ENCODE measurements at places on chromosomes 5 and 9.

- no peak for DNase-seq
These were observed 27.2 kb upstream of the KLF9 start for GRCh38 chr9:70441622-70442021.

GRCh38 chr9:136572003-136572827, 26.4 kb upstream of the NOTCH1 start:
- no peak for DNase-seq

DNA sequence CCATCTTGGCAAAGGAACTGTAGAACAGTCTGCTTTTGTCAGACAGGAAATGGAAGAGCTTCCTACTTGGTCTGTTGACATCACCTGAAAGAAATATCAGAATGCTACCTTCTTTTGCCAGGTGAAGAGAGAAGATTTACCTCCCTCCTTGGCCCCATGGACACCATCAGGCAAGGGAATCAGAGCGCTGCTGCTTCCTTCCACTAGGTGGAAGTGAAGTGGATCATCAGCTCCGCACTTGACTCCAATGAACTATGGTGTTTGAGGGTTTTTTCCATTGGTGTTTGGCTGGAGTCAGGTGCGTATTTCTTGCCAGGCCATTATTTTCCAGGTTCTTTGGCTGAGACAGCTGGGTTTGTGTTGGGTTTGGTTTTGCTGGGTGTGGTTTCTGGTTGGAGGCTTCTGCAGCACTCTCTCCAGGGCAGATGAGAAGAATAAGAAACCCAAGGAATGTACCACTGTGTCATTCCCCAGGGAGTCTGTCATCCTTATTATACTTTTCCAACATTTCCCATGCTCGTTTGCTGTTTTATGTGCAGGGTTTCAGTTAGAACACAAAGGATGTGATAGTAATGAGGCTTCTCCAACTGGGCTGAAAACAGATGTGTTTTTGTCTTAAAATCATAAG, 12.4 kb downstream of the SPATA31E1 start:
- DNase-seq = no peak

DNA sequence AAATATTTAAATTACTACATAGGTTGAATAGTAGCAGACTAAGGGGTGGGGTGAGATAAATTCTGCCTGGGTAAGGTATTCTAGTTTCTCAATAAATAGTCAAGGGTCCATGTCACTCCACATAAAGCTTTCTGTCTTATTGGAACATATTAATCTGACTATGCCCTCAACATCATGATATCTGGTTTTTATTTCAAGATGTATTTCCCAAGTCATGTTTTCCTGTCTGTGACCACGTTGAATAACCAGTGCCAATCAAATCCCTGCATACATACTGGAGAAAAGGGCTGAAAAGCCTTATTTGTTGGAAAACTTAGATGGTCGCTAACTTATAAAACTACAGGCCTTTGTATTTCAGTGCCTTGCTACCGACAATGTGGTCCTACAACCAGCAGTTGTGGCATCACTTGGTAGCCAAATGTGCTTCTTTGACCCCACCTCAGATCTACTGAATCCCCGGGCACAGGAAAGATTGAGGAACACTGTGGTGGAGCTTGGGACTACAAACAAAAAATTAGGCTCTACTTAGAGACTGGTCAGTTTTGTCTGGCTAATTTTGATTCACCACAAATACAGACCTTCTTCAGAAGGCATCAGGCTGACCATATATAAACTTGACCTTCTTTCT, 39.4 kb downstream of the ALDH1A1 start:
- no peak for DNase-seq

DNA sequence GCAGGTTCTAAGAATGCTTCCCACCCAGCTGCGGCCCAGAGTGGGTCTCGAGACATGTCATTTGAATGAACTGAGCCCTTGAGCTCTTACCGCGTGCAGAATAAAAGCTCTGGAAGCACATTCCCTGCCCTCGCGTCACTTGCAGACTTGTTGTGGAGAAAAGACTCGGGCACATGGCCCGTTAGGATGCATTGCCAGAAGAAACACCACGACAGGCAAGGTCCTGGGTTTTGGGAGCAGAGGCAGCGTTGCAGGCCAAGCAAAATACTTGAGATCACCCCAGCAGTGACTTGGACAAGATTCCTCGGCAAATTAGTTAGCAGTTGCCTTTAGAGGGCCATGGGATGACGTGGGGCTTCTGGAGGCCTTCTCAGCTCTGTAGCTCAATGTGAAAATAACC, 170.8 kb upstream of the MSX2 start:
- DNase-seq = no peak

- no peak for DNase-seq
These were observed 5.5 kb downstream of the NR3C1 start for GRCh38 chr5:143398053-143398355.

DNA sequence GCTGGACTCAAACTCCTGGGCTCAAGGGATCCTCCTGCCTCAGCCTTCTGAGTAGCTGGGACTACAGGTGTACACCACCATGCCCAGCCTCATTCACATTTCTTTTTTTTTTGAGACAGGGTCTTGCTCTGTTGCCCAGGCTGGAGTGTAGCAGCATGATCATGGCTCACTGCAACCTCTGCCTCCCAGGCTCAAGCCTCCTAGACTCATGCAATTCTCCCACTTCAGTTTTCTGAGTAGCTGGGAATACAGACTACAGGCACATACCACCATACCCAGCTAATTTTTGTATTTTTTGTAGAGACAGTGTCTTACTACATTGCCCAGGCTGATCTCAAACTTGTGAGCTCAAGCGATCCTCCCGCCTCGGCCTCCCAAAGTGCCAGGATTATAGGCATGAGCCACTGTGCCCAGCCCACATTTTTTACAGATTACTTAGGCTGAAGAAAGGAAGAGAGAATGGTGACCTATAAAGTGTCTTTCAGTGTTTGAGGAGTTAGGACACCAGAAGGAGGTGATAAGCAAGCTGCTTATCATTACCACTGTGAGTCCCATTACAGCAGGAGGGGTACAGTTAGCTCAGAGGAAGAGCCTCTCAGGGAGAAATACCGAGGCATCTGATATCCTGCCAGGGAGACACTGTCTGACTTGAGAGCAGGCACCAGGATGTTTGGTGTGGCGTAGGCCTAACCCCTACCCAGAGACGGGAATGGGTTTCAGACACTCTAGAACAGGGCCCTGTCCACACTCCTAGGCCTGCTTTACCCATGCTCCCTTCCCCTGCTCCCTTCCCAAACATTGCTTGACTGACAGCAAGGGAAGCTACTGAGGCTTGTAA, 9.7 kb downstream of the FAXDC2 start:
- DNase-seq = no peak

DNA sequence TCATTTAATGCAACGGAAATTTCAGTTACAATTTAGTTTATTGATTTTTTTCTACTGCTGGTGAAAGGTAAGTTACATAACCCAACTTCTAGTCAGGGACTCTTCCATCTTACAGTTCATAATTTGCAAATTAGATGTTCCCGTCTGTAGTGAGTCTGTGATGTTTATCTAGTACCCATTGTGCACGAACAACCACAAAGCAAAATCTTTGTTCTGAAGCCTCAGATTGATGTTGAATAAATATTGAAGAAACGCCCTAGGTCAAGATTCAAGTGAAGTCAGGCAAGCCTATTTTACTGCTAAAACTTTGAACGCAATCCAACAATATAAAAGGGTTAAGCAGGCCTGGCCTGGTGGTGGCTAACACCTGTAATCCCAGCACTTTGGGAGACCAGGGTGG, 43.1 kb downstream of the BASP1 start:
- no peak for DNase-seq

- no peak for DNase-seq
These were observed 102.7 kb upstream of the NREP start for GRCh38 chr5:111859533-111860270.

GRCh38 chr5:633501-633955, 21.4 kb downstream of the CEP72 start:
- DNase-seq = no peak

GRCh38 chr9:107711542-107711941, 222.0 kb upstream of the KLF4 start:
- no peak for DNase-seq

GRCh38 chr5:1930880-1931603, 48.3 kb upstream of the IRX4 start:
- no peak for DNase-seq

DNA sequence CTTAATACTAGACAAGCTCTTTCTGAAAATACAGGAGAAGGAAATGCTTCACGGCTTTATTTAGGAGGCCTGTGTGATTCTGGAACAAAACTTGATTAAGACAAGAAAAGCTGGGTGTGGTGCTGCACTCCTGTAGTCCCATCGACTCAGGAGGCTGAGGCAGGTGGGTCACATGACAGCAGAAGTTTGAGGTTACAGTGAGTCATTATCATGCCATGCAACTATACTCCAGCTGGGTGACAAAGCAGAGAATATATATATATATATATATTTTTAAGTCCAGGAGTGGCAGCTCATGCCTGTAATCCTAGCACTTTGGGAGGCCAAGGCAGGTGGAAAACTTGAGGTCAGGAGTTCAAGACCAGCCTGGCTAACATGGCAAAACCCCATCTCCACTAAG, 33.1 kb upstream of the SPIN1 start:
- DNase-seq = no peak

DNA sequence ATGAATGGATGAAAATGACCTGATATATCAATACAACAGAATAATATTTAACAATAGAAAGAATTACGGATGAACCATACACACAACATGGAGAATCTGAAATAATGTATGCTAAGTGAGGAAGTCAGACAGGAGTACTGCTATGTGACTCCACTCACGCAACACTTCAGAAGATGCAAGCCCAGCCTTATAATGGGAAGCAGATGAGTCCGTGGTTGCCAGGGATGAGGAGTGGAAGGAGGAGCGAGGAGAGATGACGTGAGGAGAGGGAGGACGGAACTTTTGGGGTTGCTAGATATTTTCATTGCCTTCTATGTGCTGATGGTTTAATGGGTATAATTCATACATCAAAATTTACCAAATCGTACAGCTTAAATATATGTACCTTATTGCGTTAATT, 55.4 kb upstream of the ERCC6L2 start:
- DNase-seq = no peak

GRCh38 chr9:86488794-86489193, 134.6 kb upstream of the TUT7 start:
- no peak for DNase-seq

DNA sequence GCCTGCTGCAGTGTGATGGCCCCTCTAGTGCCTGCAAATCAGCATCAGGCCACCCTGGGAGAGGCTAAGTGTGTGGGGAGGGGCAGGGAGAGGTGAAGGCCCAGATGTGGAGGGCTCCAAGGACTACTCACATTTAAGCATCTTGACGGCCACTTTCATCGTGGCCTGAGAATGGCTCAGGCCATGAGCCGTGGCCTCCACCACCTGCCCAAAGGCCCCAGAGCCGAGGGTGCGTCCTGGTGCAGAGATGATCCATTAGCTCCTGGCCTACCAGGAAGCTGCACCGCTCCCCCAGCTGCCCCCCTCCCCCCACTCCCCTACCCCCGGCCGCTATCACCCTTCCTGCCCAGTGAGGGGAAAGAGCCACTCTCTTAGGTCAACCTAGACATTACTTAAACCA, 31.0 kb downstream of the PDGFRB start:
- DNase-seq = no peak

DNA sequence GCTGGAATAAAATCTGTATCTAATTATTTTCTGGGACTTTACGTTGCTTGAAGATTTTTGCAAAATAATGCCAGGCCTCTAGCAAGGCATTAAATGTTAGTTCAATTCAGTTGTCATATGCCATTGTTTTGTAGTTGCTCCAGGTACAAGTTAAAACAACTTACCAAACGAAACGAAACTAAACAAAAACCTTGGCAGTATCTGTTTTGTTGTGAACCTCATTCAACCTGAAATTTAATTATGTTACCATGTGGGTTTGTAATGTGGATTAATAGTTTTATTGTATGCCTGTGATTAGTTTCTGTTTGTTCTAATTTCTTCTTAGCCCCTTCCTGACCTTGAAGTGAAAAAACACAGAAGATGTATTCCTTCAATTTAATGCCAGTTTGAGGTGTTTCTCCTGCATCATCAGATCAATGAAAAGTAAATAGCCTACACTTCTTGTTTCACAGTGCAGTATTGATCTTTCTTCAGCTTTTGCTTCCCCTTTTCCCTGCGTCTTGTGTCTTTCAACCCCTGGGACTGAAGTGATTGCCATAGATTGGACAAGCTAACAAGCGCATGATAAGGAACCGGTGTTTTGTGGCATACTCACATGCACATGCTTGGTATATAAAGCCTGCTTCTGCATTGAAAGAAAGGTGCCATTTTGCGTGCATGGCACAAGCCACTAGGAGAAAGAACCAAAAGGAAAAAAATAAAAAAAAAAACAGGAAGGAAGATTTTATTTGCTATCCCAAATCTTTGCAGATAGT, 699.0 kb upstream of the ARRDC3 start:
- DNase-seq = no peak

- no peak for DNase-seq
These were observed 158.7 kb downstream of the GNAQ start for GRCh38 chr9:77872863-77873262.

DNA sequence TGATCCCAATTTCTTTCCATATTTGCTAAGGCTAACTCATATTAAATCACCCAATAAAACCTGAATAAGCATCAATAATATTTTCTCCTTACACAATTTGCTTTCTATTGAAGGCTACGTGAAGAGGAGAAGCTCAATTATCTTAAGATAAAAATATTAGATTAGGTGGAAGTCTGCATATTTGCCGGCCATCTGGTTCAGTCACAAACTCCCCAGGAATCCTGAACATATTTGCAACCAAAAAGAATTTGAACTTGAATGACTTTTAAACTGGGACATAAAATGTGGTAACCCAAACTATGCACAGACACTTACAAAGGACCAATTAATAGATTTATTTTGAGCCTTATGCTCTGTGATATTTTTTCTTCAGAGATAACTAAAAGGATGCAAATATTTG, 92.3 kb downstream of the HAPLN1 start:
- DNase-seq = no peak

GRCh38 chr9:20823051-20823450, 139.0 kb downstream of the FOCAD start:
- DNase-seq = no peak

GRCh38 chr9:136488247-136489214, 5.7 kb upstream of the SEC16A start:
- DNase-seq = peak; percentile 68

- no peak for DNase-seq
These were observed 23.6 kb upstream of the TNFAIP8 start for GRCh38 chr5:119332208-119332607.

DNA sequence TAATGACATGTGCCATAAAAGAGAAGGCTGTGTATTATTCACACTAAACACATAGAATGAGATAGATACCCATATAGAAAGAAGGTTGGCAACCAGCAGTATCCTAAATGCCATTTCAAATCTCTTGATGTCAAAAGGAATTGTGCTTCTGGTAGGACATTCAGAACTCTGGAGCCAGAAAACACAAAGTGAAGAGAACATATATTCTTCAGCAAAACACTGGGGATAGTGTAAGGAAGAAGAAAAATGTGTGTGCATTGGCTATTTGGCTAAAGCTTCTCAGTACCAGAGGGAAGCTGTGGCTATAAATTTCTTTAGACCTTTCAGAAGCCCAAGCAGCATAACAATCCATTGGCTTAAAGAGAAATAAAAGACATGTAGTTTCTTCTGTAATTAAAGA, 551.6 kb upstream of the C9orf72 start:
- no peak for DNase-seq

GRCh38 chr5:130323804-130324454, 419.7 kb downstream of the CHSY3 start:
- DNase-seq = no peak
